ENCODE measurements at places on chromosomes 16 and 17.
A peak's percentile ranks its signal among the peaks of the same experiment; 100 is the strongest.

- DNase-seq = no peak
These were observed 297.0 kb downstream of the MAP2K6 start for GRCh38 chr17:69711541-69711940.

- DNase-seq = no peak
These were observed 126.9 kb downstream of the ZNF778 start for GRCh38 chr16:89344458-89344834.

DNA sequence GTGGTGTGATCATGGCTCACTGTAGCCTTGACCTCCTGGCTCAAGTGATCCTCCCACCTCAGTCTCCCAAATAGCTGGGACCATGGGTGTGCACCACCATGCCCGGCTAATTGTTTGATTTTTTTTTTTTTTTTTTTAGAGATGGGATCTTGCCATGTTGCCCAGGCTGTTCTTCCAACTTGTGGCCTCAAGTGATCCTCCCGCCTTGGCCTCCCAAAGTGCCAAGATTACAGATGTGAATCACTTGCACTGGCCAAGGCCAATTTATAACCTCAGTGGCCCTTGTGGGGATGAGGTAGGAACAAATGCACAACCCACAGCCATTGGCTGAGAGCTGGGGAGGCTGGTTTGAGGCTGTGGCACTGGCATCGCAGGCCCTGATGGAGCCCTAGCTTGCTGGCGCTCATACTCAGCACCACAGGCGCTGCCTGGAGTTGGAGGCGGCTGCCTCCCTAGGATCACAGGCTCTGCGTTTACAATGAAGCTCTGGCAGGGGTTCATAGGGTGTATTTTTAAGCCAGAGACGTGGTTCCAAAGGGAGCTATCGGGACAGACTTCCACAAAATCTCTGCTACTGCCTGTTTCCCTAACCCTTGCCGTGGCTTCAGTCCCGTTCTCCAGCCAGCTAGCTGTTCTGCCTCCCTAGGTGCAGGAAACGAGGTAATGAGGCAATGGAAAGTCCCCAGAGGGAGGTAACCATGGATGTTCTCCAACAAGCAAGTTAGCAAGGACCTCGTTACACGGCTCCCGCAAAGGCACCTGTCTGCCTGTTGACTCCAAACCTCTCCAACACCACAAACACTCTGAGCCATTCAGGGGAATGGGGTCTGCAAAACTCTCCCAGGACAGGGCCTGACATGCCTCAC is 2.9 kb downstream of the ABCA3 start:
- DNase-seq = no peak

DNA sequence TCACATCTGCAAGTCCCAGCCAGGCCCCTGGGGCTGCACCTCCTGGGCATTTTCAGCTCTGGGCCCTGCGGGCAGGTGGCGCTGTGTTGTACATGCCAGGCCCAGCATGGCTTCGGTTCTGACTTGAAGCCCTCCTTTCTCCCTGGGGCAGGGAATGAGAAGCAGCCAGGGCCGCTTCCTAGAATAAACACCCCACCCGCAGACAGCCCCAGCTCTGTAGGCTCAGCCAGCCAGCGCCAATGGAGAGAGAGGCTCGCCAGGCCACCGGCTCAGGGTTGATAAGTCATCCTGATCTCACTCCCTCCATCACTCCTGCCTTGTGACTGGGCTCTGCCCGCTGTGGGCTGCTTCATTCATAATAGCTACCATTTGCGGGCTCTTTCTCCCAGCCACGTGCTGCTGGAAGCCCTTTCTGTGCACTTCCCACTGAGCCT is 6.0 kb upstream of the GLIS2 start:
- DNase-seq = no peak

GRCh38 chr16:63289834-63290460 is 1253.7 kb upstream of the CDH8 start:
- DNase-seq = no peak

- DNase-seq = no peak
These were observed 6.9 kb downstream of the C17orf75 start for GRCh38 chr17:32335046-32335445.

DNA sequence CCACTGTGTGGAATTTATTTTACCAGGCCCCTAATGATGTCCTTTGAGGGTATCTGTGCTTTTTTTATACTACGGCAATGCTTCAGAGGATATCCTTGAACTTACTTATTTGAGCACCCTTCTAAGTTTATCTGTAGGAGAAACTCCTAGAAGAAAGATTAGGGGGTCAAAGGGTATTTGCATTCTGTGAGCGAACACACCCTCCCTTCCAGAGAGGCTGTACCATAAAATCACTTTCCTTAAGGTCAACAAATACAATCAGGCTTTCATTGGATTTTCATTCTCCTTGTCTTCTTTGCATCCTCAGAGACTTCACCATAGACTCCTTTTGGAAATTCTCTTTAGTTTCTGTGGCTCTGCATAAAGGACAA is 4.7 kb upstream of the C1QTNF1 start:
- no peak for DNase-seq

DNA sequence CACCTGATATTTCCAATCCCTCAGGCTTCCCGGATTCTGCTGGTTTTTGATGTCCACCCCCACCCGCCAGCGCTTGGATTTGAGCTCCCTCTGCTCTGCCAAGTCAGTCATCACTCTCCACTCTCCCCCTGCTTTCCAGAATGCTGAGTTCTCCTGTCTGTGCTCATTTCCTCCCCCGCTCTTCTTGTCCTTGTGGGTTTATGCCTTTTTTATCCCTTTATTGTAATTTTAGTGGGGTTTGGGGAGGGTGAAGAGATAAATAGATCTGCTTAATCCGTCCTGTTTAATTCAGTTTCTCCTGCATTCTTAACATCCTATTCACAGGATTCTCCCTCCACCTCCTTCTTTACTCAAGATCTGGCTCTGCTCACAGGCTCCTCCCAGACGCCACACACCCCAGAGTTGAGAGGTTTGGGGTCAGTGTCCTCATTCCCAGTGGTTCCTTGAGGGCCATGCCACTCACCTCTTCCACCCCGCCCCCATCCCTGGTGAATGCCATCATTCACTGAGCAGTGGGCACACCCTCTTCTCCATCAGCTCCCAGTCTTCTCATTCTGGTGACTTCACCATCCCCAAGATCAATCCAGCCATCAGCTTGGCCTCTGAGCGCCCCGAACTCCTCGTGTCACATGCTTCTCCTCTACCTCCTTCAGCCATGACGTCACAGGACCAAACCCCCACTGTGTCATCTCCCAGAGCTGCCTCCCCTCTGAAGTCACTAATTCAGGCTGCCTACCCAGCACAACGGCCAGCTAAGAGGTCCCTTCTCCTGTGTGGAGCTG is 15.1 kb upstream of the GUCY2D start:
- no peak for DNase-seq

- DNase-seq = no peak
These were observed 2.6 kb downstream of the TK2 start for GRCh38 chr16:66547101-66547989.

DNA sequence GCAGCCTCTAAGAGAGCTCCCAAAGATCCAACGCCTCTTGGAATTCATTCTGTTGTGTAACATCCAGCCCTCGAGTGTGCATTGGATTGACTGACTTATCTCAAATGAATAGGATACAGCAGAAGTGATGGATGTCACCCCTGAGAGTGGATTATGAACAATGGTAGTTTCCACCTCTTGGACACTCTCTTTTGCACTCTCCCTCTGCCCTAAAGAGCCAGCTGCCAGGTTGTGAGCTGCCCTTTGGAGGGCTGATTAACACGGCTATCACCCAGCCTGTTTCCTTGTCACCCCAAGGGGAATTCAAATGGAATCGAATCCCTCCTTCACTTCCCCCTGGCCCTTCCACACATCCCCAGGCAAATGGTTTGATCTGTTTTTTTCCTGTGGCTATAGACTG is 21.2 kb upstream of the HAPSTR1 start:
- no peak for DNase-seq

DNA sequence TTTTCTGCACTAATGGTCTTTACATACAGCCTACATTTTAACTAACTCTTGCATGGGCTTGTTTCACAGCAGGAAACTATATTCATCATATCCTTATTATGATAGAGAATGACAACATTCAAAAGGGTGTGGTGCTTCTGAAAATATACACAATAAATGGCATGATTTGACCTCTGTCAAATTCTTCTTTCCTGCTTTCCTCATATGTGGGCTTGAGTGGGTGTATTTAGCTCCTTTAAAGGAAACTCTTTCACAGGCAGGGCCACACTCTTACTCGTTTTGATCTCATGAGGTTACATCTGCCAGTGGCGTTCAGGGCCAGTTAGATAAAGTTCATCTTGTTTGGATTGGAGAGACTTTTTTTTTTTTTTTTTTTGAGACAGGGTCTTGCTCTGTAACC is 6.1 kb downstream of the SLC35G3 start:
- DNase-seq = no peak

GRCh38 chr17:17229416-17230384 is 7.3 kb downstream of the FLCN start:
- no peak for DNase-seq

- no peak for DNase-seq
These were observed 1.9 kb downstream of the DCAF7 start for GRCh38 chr17:63552211-63552610.

DNA sequence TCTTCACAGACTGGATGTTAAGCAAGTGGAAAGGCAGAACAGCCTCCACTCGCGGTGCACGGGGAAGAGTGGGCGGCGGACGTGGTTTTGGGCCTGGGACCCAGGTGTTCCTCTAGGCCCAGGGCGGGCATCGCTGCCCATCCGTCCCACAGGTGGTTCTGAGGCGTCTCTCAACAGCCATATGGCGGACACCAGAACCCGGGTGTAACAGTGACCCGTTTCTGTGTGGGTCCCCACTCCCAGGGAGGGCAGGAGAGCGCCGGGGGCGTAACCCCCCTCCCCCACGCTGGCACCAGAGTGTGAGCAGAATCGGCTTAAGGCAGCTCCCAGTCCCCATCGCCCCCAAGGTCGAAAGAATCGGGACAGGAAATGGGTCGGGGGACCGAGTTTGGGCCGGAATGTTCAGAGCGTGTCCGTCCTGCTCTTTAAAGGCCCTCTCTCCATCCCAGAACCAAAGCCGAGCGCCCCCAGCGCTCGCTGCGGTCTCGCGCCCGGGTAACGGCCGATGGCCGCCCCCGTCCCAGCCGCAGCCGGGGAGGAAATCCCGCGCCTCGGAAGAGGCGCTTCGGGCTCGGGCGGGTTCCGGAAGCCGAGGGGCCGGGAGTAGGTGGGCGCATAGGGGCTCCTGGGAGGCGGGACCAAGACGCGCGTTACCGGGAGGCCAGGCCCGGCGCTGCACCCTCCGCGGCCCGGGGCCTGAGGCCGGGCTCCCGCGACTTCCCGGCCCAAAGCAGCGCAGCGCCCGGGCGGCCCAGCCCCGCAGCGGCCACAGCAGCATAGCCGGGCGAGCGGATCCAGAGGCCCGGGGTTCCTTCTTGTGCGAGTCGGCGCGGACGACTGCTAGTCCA is at the start of gene TK2:
TSS of gene TK2 (minus strand) at position 839 of the 848 bp plus-strand sequence. CDS start at position 778, 61 bp downstream.
- peak; percentile 76 for DNase-seq

GRCh38 chr17:75350029-75350428 is 55.4 kb downstream of the GRB2 start:
- no peak for DNase-seq

DNA sequence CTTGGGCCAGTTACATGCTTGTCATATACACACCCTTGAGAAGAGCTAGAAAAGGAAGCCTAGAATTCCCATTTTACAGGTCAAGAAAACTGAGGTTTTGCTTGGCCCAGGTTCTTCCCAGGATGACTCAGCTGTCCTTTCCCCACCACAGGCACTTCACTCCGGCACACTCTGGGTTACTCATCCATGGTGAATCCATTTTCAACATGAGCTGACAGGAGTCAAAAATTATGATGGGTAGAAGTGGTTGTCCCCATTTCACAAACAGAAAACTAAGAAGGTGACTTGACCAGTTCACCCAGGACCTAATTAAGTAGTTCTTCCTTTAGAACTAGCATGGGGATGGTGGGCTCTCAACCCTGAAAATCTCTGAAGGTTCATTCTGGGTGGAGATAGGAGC is 67.2 kb downstream of the USP22 start:
- no peak for DNase-seq

Measured in suprapubic skin (tissue), 4 donors.